WTC11 (cell line): ENCODE measurements at places on chromosomes 6 and 20. TPM values are rescaled to one million over a fixed set of nuclear protein-coding genes. Genes with fewer than 3 reads are reported as not detected.
A peak's percentile ranks its signal among the peaks of the same experiment; 100 is the strongest.

- no peak overlapping the region for H3K27ac ChIP-seq
- no peak for DNase-seq
- no peaks in the 10 kb centered on the region for H3K36me3 ChIP-seq
- peaks cover 33% of the 10 kb centered on the region for H3K27me3 ChIP-seq
- no peak overlapping the region for H3K4me3 ChIP-seq
These were observed 464.6 kb downstream of the CDH26 start for GRCh38 chr20:60422848-60423247.

- H3K27ac ChIP-seq: 0 out of 2 replicates have a peak overlapping the region, but pooled peaks have one; percentile 20
- no peak overlapping the region for H3K4me3 ChIP-seq
- H3K27me3 ChIP-seq: no peaks in the 10 kb centered on the region
- no peaks in the 10 kb centered on the region for H3K36me3 ChIP-seq
These were observed 180.0 kb downstream of the TMEM242 start for GRCh38 chr6:157143171-157143889.

- no peak overlapping the region for H3K27ac ChIP-seq
- H3K4me1 ChIP-seq: peaks cover 22% of the 10 kb centered on the region
- no peaks in the 10 kb centered on the region for H3K27me3 ChIP-seq
- no peak for DNase-seq
- no peak overlapping the region for H3K4me3 ChIP-seq
These were observed 117.9 kb upstream of the SGK1 start for GRCh38 chr6:134435814-134436280.

- DNase-seq: no peak
- peaks cover 7% of the 10 kb centered on the region for H3K4me1 ChIP-seq
- no peak overlapping the region for H3K27ac ChIP-seq
- no peaks in the 10 kb centered on the region for H3K27me3 ChIP-seq
- H3K4me3 ChIP-seq: no peak overlapping the region
These were observed 54.7 kb downstream of the SLC22A2 start for GRCh38 chr6:160203953-160204352.

DNA sequence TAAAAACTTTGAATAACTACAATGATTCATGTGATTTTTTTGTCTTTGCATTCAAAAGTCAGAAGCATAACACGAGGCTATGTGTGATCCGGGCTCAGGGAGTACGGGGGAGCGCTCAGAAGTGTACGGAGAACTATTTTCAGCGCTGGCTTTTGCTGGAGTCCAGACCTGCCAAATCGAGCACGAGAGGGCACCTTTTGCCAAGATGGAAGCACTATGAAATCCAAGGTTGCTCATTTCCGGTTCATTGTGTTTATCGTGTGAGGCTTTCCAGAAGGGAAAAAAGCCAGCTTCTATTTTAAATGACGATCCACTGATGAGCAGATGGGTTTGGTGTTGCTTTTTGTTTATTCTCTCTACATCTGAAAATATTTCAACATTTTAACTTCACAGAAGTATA, 11.3 kb downstream of the RAMACL start:
- peaks cover 48% of the 10 kb centered on the region for H3K4me1 ChIP-seq
- no peak overlapping the region for H3K27ac ChIP-seq
- H3K36me3 ChIP-seq: peaks cover 42% of the 10 kb centered on the region
- DNase-seq: no peak

GRCh38 chr6:151882206-151882605, 74.7 kb downstream of the ESR1 start:
- no peak for DNase-seq
- H3K4me3 ChIP-seq: no peak overlapping the region
- H3K27me3 ChIP-seq: no peaks in the 10 kb centered on the region
- no peaks in the 10 kb centered on the region for H3K36me3 ChIP-seq

DNA sequence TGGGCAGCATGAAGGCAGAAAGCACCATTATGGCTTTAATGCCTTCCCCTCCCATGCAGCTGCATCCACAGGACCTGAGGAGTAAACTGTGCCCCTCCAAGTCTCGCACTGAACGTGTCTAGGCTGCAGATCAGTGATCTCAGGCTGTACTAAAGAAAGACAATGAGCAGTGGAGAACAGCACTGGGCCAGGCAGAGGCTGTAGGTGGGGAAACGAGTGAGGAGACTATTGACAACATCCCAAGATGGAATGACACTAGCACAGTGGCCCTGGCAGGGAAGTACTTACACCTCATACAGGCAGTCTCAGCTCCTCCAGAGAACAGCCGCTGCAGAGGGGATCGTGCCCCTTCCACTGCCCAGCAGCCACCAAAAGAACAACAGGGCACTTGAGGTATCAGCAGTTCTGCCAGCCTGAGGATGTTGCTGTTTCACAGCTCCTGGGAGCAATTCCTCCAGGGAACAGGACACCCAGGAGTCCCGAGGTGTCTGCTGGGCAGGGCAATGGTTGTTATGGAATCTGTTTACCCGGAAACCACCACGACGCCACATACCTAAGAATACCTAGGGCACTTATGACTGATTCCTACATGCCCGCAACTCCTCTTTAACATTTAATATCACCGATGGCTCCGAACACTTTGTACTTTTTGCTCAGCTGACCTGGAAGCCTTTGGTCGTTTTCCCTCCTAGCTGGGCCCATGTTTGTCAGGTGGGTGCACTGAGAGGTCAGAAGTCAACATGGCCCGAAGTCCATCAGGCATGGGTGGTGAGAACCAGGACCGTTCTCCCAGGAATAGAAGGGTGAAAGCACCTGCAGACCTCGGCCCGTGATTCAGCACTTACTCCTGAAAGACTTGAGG, 79.1 kb downstream of the SLC22A23 start:
- peaks cover 58% of the 10 kb centered on the region for H3K4me1 ChIP-seq
- peak overlapping the region; percentile 54; the same call in 1 of the 2 replicates for H3K27ac ChIP-seq
- H3K27me3 ChIP-seq: no peaks in the 10 kb centered on the region
- DNase-seq: no peak

DNA sequence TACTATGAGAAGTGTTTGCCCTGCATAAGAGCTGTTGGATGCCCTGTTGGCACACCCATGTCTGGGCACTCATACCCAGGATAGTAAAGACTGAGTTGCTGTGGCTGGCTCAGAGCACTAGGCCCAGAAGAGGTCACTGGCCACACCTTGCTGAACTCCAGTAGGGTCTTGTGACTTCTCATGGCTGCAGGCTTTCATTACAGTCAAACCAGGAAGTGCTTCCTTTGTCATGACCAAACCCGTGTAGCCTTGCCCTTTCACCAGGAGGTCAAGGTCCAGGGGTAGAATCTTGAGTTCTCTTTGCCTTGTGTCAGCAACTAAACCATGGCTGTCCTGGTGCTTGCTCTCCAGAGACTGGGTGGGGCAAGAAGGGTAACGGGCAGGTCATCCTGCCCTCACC, 49.5 kb downstream of the CD164 start:
- H3K36me3 ChIP-seq: peaks cover 4% of the 10 kb centered on the region
- no peak for DNase-seq
- H3K4me3 ChIP-seq: no peak overlapping the region
- H3K27me3 ChIP-seq: no peaks in the 10 kb centered on the region
- no peak overlapping the region for H3K27ac ChIP-seq
- H3K4me1 ChIP-seq: peaks cover 6% of the 10 kb centered on the region

DNA sequence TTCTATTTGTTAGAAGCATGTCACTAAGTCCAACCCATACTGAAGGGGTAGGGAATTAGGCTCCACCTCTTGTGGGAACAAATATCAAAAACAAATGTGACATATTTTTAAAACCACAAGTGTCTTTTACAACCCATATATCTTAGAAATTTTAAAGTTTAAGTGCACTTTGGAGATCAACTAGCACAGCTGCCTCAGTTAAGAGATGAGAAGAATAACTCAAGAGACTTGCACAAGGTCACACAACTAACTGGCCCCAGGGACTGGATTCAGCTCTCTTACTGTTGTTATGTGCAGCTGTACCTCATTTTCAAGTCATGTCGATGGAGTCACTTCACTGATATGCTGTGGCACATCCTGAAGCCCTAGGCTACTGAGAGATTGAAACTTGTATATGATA, 102.9 kb upstream of the BMP2 start:
- peaks cover 4% of the 10 kb centered on the region for H3K36me3 ChIP-seq
- no peak overlapping the region for H3K27ac ChIP-seq
- no peak overlapping the region for H3K4me3 ChIP-seq

- H3K4me1 ChIP-seq: peaks cover 23% of the 10 kb centered on the region
- no peaks in the 10 kb centered on the region for H3K36me3 ChIP-seq
- no peak overlapping the region for H3K27ac ChIP-seq
- H3K27me3 ChIP-seq: peaks cover 5% of the 10 kb centered on the region; the same call in 1 of the 2 replicates
- no peak for DNase-seq
- H3K4me3 ChIP-seq: no peak overlapping the region
These were observed 13.9 kb upstream of the SIRPA start for GRCh38 chr20:1881240-1881835.

GRCh38 chr6:30548375-30548774, 7.9 kb downstream of the GNL1 start:
- DNase-seq: no peak
- no peaks in the 10 kb centered on the region for H3K4me1 ChIP-seq
- H3K27me3 ChIP-seq: no peaks in the 10 kb centered on the region
- H3K4me3 ChIP-seq: no peak overlapping the region

- DNase-seq: no peak
- peaks cover 5% of the 10 kb centered on the region for H3K4me1 ChIP-seq
These were observed 45.9 kb downstream of the SSR1 start for GRCh38 chr6:7267071-7267465.

Gene MDFI
- 63.2 to 86.2 TPM (median 74.6 TPM) in 3 replicates for total RNA-seq

DNA sequence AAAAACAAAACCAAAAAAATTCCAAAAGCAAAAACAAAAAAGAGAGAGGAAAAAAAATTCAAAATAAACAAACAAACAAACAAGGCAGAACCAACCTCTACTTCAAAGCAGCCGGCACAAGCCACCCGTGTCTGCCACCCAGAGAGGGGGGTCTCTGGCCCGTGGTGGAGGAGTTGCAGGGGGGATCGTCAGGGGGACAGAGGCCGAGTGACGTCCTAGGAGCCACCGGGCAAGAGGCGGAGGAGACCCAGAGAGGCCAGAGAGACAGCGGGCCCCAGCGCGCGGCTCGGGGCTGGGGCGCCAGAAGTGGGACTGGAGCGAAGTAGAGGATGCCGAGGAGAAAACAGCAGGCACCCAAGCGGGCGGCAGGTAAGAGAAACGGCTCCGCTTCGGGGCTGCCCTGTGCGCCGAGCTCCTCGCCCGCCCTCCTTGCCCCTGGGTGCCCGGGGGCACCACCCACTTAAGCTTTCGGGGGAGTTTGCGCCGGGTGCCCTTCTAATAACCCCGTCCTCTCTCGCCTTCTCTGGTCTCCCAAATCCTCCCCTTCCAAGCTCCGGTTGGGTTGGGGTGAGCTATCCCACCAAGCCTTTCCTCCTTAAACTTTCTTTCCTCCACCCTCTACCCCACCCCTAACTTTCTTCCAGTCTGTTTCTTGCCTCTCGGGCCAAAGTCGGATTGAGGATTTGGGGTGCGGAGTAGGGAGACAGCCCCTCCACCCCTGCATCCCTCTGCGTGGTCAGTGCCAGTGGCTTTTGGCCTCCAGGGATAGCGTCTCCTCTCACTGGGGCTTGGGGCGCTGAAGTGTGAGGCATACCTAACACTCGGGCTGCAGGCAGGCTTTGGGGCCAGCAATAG, 1.0 kb downstream of the TSHZ2 start:
- peaks cover 13% of the 10 kb centered on the region for H3K4me1 ChIP-seq
- no peaks in the 10 kb centered on the region for H3K36me3 ChIP-seq
- peaks cover 27% of the 10 kb centered on the region for H3K27me3 ChIP-seq
- DNase-seq: peak; percentile 46

Gene AKAP7
- 10.9 to 14.0 TPM (median 13.0 TPM) in 3 replicates for total RNA-seq

Gene AK9
- 3.7 to 4.6 TPM (median 4.3 TPM) in 3 replicates for total RNA-seq

Gene GGTLC1
- not detected in 3 replicates for total RNA-seq

Gene LY86
- 0.16 to 0.21 TPM in 2 of 3 replicates, not detected in the other for total RNA-seq
